ENCODE measurements at places on chromosomes 11 and 22.
A peak's percentile ranks its signal among the peaks of the same experiment; 100 is the strongest.

DNA sequence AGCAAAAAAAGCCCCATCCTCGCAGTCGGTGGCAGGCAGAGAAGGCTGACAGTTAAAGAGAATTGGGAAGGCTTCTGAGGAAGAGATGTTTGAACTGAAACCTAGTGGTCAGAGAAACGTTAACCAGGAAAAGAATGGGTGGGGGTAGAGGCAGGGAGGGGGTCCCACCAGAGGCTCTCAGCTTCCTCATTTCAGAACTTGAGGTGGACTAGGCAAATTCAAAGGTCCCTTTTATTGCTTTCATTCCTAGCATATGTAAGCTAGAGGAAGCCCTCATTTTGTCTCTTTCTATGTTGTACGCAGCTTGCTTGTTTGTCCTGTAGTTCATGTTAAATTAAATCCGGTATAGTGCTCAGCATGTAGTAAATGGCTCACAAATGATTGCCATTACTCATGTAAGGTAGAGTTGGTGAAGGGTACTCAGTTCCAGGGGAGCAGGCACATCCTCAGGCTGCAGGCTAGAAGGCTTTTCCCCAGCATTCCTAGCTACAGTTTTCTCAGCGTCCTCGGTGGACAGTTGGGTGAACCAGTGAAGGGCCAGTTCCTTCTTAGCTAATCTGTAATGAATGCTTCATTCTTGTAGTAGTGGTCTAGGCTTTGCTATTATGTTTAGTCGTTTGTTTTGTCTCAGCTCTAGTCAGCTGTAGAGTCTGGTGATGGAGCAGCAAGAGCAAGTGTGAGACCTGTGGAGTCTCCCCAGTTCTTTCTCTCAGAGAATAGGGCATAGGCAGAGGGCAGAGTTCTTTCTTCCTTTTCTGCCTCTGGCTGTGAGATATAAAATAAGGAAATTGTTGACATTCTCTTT is 58.6 kb downstream of the UVRAG start:
- H3K36me3 ChIP-seq = no peaks in the 10 kb centered on the region
- peaks cover 14% of the 10 kb centered on the region for H3K4me1 ChIP-seq
- no peak overlapping the region for H3K4me3 ChIP-seq
- no peaks in the 10 kb centered on the region for H3K27me3 ChIP-seq
- H3K27ac ChIP-seq = no peak overlapping the region

- no peak for DNase-seq
- no peaks in the 10 kb centered on the region for H3K36me3 ChIP-seq
- H3K27me3 ChIP-seq = no peaks in the 10 kb centered on the region
- no peak overlapping the region for H3K27ac ChIP-seq
- H3K4me3 ChIP-seq = no peak overlapping the region
These were observed 404.4 kb upstream of the ANO3 start for GRCh38 chr11:25927411-25927953.

GRCh38 chr11:126727381-126727780 is 273.2 kb downstream of the KIRREL3 start:
- H3K36me3 ChIP-seq = no peaks in the 10 kb centered on the region
- H3K27ac ChIP-seq = no peak overlapping the region
- H3K27me3 ChIP-seq = peaks cover 2% of the 10 kb centered on the region

- H3K27ac ChIP-seq = no peak overlapping the region
- no peak for DNase-seq
- no peak overlapping the region for H3K4me3 ChIP-seq
- H3K4me1 ChIP-seq = no peaks in the 10 kb centered on the region
- H3K36me3 ChIP-seq = peaks cover 7% of the 10 kb centered on the region
These were observed 2.5 kb downstream of the SMIM35 start for GRCh38 chr11:118084247-118084646.

DNA sequence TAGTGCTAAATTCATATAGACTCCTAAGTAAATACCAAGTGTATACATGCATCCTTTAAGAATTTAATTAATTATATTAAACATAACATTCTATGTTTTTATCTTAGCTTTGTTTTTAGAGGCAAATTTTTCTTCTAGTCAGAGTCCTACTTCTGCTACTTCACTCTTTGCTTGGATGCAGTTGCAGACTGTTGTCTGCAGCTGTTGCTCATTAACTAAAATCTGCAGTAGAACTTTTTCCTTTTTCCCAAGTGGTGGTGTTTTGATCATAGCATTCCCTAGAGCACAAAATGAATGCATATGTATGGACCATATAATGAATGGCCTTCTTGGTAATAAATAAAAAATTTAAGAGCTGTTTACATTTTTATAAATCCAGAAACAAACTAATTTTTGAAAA is 198.3 kb downstream of the CASP12 start:
- DNase-seq = no peak
- H3K4me3 ChIP-seq = no peak overlapping the region
- H3K27ac ChIP-seq = no peak overlapping the region
- H3K36me3 ChIP-seq = peaks cover 26% of the 10 kb centered on the region

GRCh38 chr11:108751444-108751843 is 86.6 kb downstream of the DDX10 start:
- peaks cover 10% of the 10 kb centered on the region for H3K4me1 ChIP-seq
- H3K27ac ChIP-seq = no peak overlapping the region
- no peaks in the 10 kb centered on the region for H3K27me3 ChIP-seq
- DNase-seq = no peak

GRCh38 chr11:97937501-97937900 is 1083.2 kb upstream of the CNTN5 start:
- no peak overlapping the region for H3K4me3 ChIP-seq
- H3K4me1 ChIP-seq = no peaks in the 10 kb centered on the region
- no peak overlapping the region for H3K27ac ChIP-seq
- H3K36me3 ChIP-seq = no peaks in the 10 kb centered on the region
- no peak for DNase-seq

- H3K4me1 ChIP-seq = peaks cover 13% of the 10 kb centered on the region
- H3K36me3 ChIP-seq = no peaks in the 10 kb centered on the region
- peaks cover 11% of the 10 kb centered on the region for H3K27me3 ChIP-seq
- no peak for DNase-seq
- H3K4me3 ChIP-seq = no peak overlapping the region
These were observed 430.9 kb downstream of the ETS1 start for GRCh38 chr11:128156486-128156885.

DNA sequence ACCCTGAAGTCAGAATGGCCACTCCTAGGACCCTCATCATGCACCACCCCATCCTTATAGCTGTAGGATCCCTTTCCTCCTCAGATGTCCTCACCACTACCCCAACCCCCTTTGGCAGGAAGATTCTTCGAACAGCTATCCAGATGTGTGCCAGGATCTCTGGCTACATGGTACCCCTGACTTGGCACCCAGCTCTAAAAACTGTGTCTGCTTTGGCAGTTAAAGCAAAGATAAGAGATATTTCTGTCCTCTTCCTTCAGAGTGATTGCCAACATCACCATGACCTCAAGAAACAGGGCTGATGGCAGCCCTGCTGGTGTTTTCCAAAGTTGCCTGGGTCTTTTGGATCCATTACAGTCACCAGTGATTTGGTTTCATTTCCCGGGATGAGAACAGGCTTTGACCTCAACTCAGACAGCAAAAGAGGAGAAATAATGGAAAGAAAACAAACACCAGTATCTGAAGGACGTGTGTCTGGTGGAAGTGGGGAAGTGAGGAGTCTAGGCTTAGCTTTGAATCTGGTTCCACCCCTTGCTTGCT is 4.3 kb upstream of the NRIP3 start:
- no peaks in the 10 kb centered on the region for H3K36me3 ChIP-seq
- H3K27me3 ChIP-seq = peaks cover 68% of the 10 kb centered on the region
- no peak overlapping the region for H3K27ac ChIP-seq
- no peak for DNase-seq

DNA sequence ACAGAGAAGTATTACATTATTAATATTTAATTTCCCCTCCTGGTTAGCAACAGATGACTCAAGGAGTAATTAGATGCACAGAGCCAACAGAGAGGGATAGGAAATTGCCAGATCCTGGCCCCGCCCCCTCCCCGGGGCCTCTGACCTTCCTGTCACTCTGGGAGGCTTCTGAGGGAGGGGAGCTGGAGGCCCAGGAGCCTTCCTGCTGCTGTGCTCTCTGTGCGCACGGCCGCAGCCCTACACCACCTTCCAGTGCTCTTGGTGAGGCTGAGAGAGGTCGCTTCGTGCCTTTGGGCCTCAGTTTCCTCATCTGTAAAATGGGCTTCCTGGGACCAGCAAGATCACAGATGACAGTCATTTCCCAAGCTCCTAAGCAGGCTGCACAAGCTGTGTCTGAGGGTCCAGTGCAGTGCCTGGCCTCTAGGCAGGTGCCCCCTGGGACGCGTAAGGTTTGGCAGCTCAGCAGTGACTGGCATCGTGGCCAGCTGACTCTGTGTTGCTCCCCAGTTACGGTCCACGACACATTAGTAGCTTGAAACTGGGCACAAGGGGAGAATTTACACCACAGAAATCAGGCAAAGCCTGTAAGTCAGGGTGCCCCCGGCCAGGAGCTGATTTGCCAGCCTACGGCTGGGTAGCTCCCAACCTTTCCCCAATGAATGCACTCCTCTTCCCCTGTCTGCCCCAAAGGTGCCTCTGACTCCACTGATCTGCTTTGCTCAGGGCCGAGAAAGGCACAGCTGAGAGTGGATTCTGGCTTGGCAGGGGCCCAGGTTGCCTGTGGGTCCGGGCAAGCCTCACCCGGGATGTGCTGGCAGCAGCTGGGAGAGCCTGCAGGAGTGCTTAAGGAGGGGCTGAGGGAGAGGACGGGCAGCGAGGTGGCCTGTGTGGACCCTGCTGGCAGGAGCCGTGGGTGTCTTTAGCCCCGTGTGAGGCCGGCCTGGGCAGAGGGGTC is 2.3 kb downstream of the ADORA2A start:
- peaks cover 91% of the 10 kb centered on the region for H3K4me1 ChIP-seq
- peak; percentile 80 for DNase-seq
- no peaks in the 10 kb centered on the region for H3K27me3 ChIP-seq
- peak overlapping the region; percentile 93 for H3K27ac ChIP-seq
- H3K36me3 ChIP-seq = peaks cover 12% of the 10 kb centered on the region

DNA sequence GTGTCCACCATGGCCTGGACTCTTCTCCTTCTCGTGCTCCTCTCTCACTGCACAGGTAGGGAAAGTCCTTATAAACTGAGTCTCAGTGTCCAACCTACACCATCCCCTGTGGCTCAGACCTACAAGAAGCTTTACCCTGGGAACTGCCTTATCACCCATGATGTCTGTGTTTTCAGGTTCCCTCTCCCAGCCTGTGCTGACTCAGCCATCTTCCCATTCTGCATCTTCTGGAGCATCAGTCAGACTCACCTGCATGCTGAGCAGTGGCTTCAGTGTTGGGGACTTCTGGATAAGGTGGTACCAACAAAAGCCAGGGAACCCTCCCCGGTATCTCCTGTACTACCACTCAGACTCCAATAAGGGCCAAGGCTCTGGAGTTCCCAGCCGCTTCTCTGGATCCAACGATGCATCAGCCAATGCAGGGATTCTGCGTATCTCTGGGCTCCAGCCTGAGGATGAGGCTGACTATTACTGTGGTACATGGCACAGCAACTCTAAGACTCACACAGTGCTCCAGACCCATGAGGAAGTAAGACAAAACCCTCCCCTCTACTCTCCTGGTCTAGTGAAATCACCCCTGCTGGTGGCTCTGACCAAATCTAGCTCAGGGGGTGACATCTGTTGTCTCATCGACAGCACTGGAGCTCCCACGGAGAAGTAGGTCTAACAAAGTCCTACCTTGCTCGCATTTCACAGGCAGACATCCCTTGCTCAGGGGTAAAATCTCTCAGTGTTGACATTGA is 74.3 kb downstream of the VPREB1 start:
- peaks cover 7% of the 10 kb centered on the region for H3K36me3 ChIP-seq
- H3K4me3 ChIP-seq = no peak overlapping the region
- H3K27me3 ChIP-seq = no peaks in the 10 kb centered on the region
- no peak for DNase-seq

- no peak overlapping the region for H3K27ac ChIP-seq
- peaks cover 1% of the 10 kb centered on the region for H3K36me3 ChIP-seq
- DNase-seq = no peak
- no peaks in the 10 kb centered on the region for H3K4me1 ChIP-seq
These were observed 100.5 kb upstream of the TIMP3 start for GRCh38 chr22:32701034-32701433.

DNA sequence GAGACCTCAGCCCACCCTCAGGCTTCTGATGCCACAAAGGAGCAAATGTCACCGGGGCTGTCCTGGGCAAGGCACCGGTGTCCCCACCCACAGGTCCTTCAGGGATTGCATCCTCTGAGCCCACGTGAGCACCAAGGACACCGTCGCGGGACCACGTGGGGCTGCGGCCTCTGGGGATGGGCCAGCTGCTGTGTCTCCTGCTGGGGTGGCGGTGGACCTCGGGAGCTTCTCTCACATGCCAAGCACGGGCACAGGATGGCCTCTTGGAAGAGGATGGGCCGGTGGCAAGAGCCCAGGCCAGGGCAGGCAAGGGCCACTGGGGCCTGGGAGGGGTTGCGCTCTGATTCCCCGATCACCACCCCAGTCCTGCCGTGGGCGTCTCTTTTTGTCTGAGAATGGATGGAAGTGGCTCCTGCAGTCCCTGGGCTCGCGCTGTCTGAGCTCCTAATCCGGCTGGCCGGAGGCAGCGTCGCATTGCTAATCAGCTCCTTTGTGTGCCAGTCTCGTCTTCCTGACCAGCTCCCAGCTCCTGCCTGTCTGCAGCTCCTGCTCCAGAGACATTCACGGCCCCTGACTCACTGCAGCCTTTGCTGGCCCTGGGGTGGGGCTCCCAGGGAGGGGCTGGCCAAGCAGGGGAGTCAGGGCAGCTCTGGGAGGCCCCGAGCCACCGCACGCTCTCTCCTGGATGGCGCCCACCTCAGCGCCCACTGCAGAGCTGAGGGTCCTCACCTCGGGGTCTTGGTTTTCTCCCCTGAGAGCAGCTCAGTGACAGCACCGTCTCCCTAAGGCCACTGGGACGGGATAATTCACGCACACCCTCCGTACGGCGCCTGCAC is 146.7 kb downstream of the CTTN start:
- DNase-seq = no peak
- no peak overlapping the region for H3K27ac ChIP-seq
- no peaks in the 10 kb centered on the region for H3K36me3 ChIP-seq
- H3K4me1 ChIP-seq = no peaks in the 10 kb centered on the region
- no peak overlapping the region for H3K4me3 ChIP-seq
- H3K27me3 ChIP-seq = no peaks in the 10 kb centered on the region

GRCh38 chr11:80916173-80916798 is 1475.5 kb upstream of the TENM4 start:
- H3K4me3 ChIP-seq = no peak overlapping the region
- no peak for DNase-seq
- no peaks in the 10 kb centered on the region for H3K4me1 ChIP-seq
- H3K36me3 ChIP-seq = no peaks in the 10 kb centered on the region
- H3K27ac ChIP-seq = no peak overlapping the region

Measured in activated CD8-positive, alpha-beta T cell treated with anti-CD3 and anti-CD28 coated beads, Interleukin-2, amount 10 ng/mL, durations not matched to agents 7 days and 5 days (primary cell).